ENCODE measurements at places on chromosomes 16 and 17. TPM values are rescaled to one million over a fixed set of nuclear protein-coding genes. Genes with fewer than 3 reads are reported as not detected.

DNA sequence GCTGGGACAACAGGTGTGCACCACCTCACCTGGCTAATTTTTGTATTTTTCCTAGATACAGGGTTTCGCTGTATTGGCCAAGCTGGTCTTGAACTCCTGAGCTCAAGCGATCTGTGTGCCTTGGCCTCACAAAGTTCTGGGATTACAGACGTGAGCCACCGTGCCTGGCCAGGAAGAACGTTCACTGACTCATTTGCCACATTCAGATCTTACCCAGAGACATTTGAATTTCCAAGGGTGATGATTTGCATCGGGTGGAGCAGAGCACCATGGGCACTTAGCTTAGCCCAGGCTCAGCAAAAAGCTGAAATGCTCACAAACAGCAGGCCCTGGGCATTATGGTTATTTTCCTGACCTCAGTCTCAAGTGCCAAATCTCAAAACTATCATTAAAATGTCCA, 14.5 kb upstream of the ADORA2B start:
- no peak for DNase-seq

- DNase-seq: no peak
Measured at GRCh38 chr17:60065136-60065535, 13.6 kb downstream of the HEATR6 start.

GRCh38 chr16:66236301-66236700, 130.2 kb upstream of the CDH5 start:
- no peak for DNase-seq

PRR29 gene
- polyA plus RNA-seq: 3.9 TPM

Data from left renal pelvis (tissue), 4 donors.